ENCODE measurements at places on chromosomes 6 and 20.

DNA sequence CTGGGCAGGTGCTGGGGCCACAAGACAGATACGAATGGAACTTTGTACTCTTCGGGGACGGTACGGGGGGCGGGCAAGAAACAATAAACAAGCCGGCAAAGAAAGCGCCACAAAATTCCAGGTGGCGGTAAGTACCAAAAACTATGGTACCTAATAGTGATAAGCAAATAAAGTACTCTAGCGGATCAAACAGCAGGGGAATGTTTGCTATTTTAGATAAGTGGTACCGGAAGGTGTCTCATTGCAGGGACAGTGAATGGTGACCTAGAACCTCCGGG, 15.1 kb upstream of the RIPK1 start:
- DNase-seq: no peak

DNA sequence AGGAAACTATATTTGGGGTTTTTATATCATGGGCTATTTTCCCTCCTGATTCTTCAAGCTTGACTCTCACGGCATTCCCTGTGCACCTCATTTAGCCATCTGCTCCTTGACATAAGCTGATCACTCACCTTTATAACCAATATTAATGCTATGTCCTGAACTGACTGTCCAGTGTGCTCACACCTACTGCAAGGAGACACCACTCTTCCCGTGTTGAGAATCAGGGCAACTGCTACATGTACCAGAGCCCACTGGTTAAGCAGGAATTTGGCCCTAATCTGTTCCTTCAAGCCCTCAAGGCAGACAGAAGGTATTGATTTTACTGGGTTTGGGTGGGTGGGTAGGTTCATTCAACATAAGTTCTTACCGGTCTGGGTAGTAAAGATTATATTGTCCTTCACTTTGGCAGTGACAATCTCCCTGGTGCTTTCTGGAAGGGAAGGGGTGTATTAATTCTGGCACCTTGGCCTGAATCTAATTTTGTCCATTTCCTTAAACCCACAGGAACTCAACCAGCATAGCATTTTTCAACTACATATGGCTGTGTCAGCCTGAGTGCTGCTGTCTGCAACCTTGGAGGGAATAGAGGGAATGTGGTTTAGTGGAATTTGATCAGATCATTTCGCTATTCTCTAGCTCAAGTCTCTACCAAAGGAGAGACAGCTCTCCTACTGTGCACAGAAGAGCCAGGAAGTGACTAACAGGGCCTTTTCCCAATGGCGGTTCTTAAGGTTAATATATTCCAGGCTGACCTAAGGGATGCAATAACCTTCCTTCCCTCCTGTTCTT, 293.2 kb downstream of the BTBD9 start:
- no peak for DNase-seq

DNA sequence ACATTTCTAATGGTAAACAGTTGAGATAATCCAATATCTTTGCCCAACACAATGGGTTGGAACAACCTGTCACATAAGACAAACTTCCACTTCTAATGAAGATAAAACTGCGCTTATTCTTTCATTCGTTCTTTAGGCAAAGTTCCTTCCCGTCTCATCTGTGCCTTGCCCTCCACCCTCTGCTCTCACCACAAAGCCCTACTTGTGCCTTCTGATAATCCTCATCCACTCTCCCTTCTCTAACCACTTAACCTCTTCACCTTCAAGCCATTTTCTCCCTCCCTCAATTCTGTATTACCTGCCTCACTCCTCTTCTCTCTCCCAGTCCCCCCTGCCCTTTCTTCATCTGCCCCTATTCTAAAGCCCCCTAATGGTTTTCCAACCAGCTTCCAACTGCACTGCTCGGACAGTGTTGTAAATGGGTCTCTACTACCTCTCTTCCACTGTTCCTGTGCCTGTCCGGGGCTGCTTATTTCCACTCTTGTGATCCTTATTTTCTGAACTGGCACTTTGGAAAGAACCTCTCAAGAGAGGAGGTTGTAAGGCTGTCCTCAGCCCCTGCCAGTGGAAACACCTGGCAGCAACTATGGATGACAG, 62.9 kb upstream of the MYB start:
- no peak for DNase-seq

GRCh38 chr6:54134935-54135334, 23.7 kb downstream of the MLIP start:
- DNase-seq: no peak

GRCh38 chr6:5083307-5083583, 1.9 kb upstream of the PPP1R3G start:
- DNase-seq: no peak

DNA sequence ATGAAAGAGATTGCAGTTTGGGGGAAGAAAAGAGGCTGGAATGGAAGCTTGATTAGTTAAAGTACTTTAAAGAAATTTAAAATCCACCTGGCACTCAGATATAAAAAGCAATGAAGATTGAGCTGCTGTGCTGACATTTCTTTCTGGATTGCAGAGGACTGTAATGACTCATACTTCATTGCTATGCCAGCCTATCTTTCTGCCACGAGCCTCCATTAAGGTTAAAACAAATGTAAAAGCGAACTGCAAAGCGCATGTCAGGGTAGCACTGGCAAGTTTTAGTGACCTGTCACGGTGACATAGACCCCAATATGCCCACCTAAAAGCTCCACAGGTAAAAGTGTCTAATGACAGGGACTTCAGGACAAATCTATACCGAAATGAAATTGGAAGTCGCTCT, 449.6 kb downstream of the C6orf118 start:
- no peak for DNase-seq

GRCh38 chr6:45903959-45904358, 111.7 kb downstream of the CLIC5 start:
- DNase-seq: no peak

DNA sequence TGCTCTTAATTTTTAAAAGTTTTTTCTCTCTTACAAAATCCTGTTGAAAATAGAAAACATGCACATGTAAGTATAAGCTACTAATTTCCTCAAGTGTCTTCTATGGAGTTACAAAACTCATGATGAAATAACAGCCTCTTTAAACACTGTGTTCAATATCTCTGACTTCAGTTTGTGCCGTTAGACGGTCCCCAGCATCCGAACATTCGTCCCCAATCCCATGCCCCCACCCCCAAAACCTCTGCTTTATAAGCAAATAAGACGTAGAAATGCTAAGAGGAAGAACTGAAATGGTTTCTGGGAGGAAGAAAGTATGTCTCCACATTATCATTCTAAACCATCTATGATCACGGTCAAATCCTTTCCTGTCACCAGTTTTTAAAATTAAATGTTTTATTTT, 31.7 kb upstream of the MYB start:
- no peak for DNase-seq

GRCh38 chr6:159103396-159104162, 58.8 kb upstream of the TAGAP start:
- DNase-seq: no peak

GRCh38 chr6:22804620-22805261, 235.4 kb downstream of the HDGFL1 start:
- no peak for DNase-seq

- DNase-seq: no peak
Observed at GRCh38 chr6:12232339-12232738, 57.8 kb upstream of the EDN1 start.

DNA sequence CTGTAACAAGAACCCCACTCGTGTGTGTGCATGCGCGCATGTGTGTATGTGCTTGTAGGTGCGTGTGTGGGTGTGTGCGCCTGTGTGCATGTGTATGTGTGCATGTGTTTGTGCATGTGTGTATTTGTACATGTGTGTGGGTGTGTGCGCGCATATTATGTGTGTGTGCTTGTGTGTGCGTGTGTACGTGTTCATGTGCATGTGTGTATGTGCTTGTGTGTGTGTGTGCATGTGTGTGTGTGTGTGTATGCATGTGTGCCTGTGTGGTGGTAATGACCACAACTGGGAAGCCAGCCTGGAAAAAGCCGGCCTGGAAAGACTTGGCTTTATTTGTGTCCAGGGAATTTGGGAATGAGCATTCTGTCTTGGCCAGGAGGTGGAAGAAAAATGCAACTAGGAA, 157.5 kb downstream of the PAX1 start:
- DNase-seq: no peak

GRCh38 chr6:117194978-117195377, 70.4 kb upstream of the VGLL2 start:
- DNase-seq: no peak

DNA sequence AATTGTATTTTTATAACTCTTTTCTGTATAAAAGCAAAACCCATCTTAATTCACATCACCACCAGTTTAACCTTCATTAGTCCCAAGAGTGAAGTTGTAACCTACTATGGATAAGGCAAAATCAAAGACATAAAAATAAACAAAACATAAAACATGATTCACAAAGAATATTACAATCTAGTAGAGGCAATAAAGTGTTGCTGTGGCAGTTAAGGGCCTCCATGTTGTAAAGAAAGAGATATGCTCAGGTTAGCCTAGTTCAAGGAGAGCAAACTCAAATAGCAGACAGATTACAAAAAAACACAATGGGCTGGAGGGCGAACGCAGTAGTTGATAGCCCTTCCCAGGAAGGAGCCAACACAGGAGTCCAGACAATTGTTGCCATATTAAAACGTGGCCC, 13.4 kb downstream of the LGSN start:
- no peak for DNase-seq

DNA sequence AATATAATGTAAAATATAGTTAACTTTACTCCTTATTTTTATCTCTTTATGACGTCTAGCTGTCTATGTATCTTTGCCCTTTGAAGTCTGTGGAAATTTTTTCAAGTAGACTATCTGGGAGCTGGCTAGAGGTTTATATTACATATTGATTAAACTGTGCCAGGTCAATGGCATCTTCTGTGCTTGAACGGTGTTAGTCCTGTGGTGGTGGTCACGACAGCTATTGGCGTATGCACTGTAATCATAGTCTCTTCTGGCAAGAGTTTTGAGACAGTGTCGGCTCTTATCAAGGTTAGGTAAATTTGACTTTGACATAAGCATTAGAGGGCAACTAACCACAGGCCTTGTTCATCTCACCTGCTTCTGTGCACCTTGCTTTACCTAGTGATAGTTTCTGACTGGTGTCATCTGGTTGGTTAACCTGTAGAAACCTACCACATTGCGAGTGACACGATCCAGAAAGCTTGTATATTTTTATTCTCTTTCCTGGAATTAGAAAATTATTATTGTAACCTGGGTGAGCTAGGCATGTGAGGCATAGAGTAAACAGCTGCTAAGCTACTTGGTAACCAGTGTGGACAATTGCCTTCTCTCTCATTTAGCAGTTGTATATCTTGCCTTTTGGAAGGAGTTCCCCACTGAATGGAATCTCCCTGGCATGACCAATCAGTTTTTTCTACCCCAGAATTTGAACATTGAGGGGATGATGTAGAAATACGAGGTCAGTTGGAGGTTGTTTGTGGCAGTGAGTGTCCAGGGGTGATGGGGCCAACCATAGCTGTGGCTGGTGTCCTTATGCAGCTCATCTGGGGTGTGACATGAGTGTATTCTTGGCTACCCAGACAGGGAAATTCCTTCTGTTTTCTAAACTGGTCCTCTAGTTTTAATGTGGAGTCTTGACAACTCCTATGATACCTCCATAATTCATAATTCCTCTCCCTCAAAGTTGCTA, 45.9 kb downstream of the SH3BGRL2 start:
- DNase-seq: no peak

DNA sequence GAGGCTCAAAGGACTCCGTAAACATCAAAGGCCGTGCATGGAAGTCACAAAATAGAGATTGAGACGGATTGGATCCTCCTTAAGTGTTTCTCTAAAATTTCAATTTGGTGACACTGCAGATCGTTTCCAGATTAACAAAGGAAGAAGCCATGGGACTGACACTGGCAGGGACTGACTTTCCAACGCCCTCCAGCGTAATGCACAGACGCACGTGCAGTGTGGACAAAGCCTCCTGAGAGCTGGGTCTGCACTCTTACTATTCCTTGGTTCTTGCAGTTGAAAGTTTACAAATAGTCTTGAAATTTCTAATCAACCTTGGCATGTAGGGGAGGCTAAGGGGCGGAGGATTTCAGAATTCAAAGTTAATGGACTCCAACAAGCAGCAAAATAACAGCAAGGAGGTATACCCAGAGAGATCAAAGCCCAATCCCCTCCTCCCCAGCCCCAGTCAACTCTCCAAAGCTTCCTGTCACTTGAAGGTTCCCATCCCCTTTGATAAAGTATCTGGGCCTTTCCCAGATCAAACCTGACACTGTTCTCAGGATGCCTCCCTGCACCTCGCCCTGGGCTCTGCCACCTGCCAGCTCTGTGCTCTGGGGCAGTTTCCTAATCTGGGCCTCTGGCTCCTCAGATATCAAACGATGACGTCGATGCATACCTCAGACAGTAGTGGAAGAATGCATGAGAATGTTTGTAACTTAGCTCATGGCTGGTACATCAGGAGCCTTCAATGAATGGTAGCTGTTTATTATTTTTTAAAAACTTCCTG, 106.5 kb upstream of the TRAF3IP2 start:
- no peak for DNase-seq

GRCh38 chr6:36340618-36341454, 4.1 kb upstream of the BNIP5 start:
- peak; percentile 88 for DNase-seq
